ENCODE measurements at places on chromosomes 1 and 21. TPM values are rescaled to one million over a fixed set of nuclear protein-coding genes. Genes with fewer than 3 reads are reported as not detected.

The ZNF697 gene
- 5.9 TPM for total RNA-seq

The SOX13 gene
- total RNA-seq, result 19.2 TPM

The PRR9 gene
- not detected for total RNA-seq

The FMOD gene
- total RNA-seq, result 9.0 TPM

The PCP4 gene
- not detected for total RNA-seq

The PEAR1 gene
- total RNA-seq, result 3.8 TPM

The GFI1 gene
- 0.31 TPM for total RNA-seq

The TSPAN2 gene
- total RNA-seq, result 0.55 TPM

The SPRR2F gene
- total RNA-seq, result not detected

The C1orf216 gene
- 2.4 TPM for total RNA-seq

The PKLR gene
- total RNA-seq, result 32.6 TPM

The USH2A gene
- total RNA-seq, result 0.49 TPM

The EVA1B gene
- total RNA-seq, result 20.6 TPM

The VTCN1 gene
- 0.28 TPM for total RNA-seq

The TMEM269 gene
- total RNA-seq, result not detected
